Thyroid gland (tissue), 4 donors: ENCODE measurements at places on chromosomes 2 and 18. TPM values are rescaled to one million over a fixed set of nuclear protein-coding genes. Genes with fewer than 3 reads are reported as not detected.

- DNase-seq = no peak
These were observed 254.9 kb upstream of the HS6ST1 start for GRCh38 chr2:128573531-128573930.

- DNase-seq = no peak
These were observed 1491.9 kb upstream of the CELF4 start for GRCh38 chr18:39057423-39058064.

DNA sequence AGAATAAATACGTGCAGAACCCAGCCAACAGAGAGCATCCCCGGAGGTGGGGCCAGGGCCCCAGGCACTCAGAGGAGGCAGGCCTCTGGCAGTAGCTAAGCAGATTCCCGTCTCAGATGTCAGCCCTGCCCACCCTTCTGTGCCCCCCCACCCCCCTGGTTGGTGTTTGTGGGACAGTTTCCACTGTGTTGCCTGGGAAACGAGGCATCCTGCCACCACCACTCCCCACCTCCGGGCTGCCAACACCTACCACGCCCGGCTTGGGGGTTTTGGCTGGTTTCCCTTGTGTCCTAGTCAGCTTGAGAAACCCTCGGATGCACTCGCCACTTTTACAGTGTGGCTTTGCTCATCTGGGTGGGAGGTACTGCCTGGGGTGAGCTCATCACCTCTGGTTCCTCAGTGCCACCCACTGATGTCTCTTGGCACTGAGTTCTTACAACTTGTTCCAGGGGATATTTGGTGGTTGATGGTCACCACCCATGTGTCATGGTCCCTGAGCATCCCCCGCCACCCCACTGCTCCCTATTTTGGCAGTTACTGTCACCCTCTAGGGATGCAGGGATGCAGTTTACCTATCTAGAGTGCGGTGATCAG is 72.4 kb upstream of the YWHAQ start:
- no peak for DNase-seq

GRCh38 chr2:126668254-126668653 is 12.3 kb downstream of the GYPC start:
- no peak for DNase-seq

DNA sequence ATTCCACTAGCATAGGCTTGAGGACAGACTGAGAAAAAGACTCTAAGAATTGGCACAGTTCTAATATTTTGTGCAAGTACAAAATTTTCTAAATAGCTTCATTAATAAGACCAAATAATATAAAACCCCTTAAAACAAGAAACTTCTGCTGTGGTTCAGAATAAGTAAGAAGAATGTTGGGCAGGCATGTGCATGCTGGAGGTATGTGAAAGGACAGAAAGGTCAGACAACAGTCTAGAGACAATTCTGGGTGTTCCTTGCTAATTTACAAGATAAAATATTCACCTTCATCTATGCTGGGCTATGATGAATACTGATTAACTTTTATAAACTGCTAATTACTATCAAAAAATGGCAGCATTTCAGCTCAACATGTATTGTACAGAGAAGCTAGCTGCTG is 14.9 kb downstream of the CEBPZOS start:
- no peak for DNase-seq

Gene DOCK10
- 4.6 TPM for total RNA-seq

DNA sequence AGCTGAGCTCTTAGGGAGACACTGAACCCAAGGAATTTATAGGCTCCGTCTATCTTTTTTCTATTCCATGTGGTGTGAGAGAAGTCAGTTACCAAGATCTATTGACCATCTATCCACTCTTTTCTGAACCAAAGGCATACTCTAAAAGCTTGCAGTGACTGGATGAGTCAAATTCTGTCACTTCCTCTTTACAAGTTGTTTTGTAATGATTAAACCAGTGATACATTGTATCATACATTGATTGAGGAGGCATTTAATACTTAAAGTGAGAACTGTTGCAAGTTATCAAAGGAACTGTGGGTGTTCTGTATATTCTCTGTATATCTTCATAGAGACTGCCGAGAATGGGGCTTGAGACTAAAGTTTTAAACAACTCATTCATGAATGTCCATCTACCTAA is 188.8 kb downstream of the CAMKMT start:
- no peak for DNase-seq

Gene ALPG
- total RNA-seq = not detected

DNA sequence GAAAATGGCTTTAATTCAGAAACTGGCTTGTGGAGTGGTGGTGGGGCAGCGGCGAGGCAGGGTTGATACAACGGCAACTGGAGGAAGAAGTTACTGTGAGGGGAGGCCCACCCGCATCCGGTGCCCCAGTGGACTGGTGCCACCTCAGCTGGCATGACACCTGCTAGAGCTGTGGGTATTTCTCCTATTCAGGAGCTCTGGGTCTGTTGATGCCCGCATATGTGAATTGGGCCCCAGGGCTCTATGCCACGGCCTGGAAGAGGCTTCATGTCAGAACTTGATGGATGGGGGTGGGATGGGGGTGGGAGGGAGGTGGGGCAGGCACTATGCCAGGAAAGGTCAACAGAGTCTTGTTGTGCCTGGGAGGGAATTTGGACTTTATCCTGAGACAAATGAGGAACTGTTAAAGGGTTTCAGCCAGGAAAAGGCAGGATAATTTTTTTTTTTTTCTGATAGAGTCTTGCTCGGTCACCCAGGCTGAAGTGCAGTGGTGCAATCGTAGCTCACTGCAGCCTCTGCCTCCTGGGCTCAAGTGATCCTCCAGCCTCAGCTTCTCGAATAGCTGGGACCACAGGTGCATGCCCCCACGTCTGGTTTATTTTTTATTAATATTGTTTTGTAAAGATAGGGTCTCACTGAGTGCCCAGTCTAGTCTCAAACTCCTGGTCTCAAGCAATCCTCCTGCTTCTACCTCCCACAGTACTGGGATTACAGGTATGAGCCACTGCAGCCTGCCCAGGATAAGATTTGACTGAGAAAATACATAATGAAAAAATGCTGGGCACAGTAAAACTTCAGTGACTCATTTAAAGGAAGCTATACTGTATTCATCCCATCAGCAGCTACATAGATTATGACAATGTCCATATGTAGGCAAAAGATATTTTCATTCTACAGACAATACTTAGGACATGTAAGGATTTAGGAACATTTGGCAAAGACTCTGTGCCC is 52.6 kb downstream of the SH2D6 start:
- DNase-seq = peak; percentile 34

GRCh38 chr18:74268933-74269620 is 22.7 kb downstream of the CYB5A start:
- peak; percentile 18 for DNase-seq

Gene MATN3
- not detected for total RNA-seq

- no peak for DNase-seq
These were observed 1.9 kb upstream of the SLC1A4 start for GRCh38 chr2:64987001-64987955.

Gene REEP1
- 2.5 TPM for total RNA-seq

- DNase-seq = no peak
These were observed 72.6 kb downstream of the EPAS1 start for GRCh38 chr2:46369783-46370182.

- DNase-seq = peak; percentile 76
These were observed 10.3 kb upstream of the FZD7 start for GRCh38 chr2:202023198-202023903.
